Breast epithelium (tissue), 4 donors: ENCODE measurements at places on chromosomes 7 and 10.

- H3K4me1 ChIP-seq = no peaks in the 10 kb centered on the region
- DNase-seq = no peak
- H3K4me3 ChIP-seq = no peak overlapping the region
- no peaks in the 10 kb centered on the region for H3K36me3 ChIP-seq
- no peaks in the 10 kb centered on the region for H3K27me3 ChIP-seq
- H3K27ac ChIP-seq = no peak overlapping the region
Observed at GRCh38 chr10:123109466-123109865, 26.3 kb upstream of the HMX3 start.

DNA sequence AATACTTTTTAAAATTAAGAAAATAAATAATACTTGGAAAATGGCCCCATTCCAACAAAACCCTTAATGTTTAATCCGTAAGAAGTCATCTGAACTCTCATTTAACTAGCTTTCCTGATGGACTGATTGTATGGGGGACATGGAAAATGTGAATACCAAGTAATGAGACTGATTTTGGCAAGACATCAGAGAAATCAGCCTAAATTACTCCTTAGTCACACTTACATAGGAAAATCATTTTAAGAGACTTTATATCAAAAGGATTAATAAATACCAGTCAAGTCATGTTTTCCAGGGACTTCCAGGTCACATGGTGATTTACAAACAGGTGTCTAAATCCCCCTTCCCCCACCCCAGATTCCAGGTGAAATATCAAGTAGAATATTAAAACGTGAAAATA lies 58.2 kb downstream of the GRM8 start:
- H3K27ac ChIP-seq = no peak overlapping the region
- no peaks in the 10 kb centered on the region for H3K4me1 ChIP-seq
- no peaks in the 10 kb centered on the region for H3K27me3 ChIP-seq
- no peak for DNase-seq
- no peak overlapping the region for H3K4me3 ChIP-seq

- no peak for DNase-seq
- H3K27me3 ChIP-seq = no peaks in the 10 kb centered on the region
- H3K27ac ChIP-seq = no peak overlapping the region
- no peak overlapping the region for H3K4me3 ChIP-seq
- no peaks in the 10 kb centered on the region for H3K36me3 ChIP-seq
Observed at GRCh38 chr7:157503229-157503628, 166.4 kb downstream of the DNAJB6 start.

GRCh38 chr10:130999376-131000202 lies 311.9 kb downstream of the TCERG1L start:
- no peaks in the 10 kb centered on the region for H3K27me3 ChIP-seq
- no peak for DNase-seq
- H3K4me1 ChIP-seq = no peaks in the 10 kb centered on the region
- H3K27ac ChIP-seq = no peak overlapping the region
- no peaks in the 10 kb centered on the region for H3K36me3 ChIP-seq

DNA sequence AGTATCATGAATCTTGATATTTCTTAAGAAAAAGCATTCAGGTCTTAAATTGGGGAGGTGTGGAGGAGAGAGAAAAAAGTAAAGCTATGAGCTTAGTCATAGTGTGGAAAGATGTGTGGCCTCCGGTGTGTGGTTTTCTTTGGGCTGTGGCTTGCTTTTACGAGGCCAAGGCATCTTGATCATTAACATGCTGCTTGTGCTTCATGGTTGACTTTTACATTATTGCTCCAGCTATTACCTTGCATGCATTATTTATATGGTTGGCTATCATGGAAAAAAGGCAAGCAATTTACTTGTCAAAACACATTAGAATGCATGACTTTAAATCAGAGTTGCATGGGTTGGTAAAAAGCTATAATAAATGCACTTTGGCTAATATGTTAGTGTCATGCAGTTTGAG lies 300.7 kb upstream of the ADARB2 start:
- H3K36me3 ChIP-seq = no peaks in the 10 kb centered on the region
- H3K27ac ChIP-seq = no peak overlapping the region
- H3K27me3 ChIP-seq = no peaks in the 10 kb centered on the region
- no peaks in the 10 kb centered on the region for H3K4me1 ChIP-seq
- no peak for DNase-seq
